AG09309 (cell line): ENCODE measurements at places on chromosomes 6 and 20.
A peak's percentile ranks its signal among the peaks of the same experiment; 100 is the strongest.

- no peak for DNase-seq
Observed at GRCh38 chr6:44253307-44254101, 3.8 kb downstream of the SLC35B2 start.

GRCh38 chr20:35443003-35443402 is 5.0 kb upstream of the GDF5 start:
- DNase-seq, result peak; percentile 55

DNA sequence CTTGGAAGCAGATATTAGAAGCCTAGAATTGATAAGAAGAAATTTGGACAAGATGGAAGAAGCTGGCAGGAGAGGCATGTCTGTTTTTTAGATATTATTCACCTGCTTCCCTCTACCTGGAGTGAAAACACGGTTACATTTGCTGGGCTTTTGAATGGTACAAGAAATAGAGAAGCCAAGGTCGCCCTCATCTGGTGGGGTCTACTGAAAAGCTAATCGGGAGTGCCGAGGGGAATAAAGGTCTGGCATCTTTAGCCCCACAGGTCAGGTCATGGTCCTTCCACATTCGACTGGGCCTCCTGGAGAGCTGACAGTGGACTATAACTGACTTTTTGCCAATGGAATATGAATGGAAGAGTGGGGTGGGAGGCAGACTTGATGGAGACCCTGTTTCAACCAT is 4.6 kb upstream of the C2 start:
- no peak for DNase-seq

DNA sequence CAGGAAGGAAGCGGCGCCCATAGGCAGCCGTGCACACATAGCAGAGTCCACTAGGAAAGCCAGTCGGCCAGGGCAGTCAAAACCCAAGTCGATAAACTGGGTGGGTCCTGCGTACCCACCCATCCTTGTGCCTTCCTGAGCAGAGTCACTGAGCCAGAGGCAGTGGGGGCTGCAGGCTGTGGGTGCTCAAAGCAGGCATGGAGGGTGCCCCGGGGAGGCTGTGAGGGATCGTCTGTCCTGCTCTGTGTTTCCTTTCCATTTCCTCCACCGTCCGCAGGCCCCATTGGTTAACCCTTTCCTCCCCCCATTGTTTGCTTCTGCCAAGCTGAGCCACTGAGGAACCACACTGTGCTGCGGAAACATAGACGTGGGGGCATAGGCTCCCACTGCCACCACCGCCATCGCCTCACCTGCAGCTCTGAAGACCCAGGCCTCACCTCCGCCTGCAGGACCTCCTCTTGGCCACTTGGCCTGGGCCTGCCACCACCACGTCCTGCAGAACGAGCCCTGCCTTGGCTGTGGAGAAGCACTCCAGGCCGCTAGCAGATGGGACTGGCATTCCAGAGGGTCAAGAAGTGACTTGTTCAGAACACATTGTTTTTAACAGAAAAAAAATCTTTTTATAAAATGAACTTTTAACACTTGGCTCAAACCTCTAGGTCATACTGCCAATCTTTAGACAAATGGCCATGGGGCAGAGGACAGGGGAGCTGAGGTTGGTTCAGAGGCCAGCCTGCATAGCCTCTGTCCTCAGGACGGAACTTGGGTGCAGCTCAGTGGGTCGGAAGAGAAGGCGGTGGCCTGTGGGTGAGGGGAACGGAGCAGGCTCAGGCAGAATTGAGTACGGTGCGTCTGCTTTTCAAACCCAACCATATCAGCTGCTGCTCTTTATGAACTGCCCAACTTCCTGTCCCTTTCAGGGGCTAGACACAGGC is 52.6 kb downstream of the TCP11 start:
- no peak for DNase-seq

DNA sequence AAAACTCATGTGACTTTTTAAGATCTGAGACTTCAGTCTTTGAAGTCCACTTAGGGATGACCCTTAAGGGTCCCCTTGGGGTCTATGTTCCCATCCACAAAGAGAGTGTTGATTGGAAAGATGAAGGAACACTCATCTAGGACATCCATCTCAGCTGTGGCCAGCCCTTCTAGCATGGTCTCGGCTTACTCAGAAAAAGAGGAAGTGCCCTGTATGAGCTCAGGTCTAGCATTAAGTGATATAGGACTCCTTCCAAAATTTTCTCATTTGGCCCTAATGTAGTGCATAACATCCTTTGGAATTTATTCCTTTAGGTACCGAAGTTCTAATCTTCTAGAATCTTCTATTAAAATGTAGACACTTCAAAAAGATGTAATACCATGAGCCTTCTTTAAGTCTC is 77.4 kb downstream of the NDUFAF5 start:
- DNase-seq, result no peak
